ENCODE measurements at places on chromosomes 2 and 18.

DNA sequence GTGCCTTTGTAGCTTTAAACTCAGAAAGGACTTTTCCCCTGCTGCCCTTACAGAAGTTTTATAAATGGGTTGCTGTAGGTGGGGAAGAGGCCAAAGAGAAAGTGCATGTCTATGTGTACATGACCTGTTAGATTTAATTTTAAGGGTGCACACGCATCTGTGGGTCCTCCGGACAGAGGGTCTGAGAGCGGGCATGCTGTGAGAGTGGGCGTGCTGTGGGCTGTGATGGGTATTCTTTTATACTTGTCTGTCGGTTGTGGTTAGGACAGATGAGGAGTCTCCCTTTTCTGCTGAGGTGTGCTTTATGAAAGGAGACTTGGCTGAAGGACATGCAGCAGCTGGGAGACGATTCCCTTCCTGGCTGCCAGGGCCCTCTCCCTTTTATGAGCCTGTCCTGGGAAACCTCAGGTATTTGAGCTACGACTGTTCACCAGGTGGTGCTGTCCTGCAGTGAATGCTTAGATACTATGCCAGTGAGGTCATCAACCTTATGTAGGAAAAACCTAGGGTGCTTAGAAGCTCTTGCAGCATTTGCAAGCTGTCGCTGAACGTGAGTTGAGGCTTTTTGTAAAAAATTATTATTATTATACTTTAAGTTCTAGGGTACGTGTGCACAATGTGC is 67.5 kb downstream of the TANC1 start:
- peak; percentile 42 for DNase-seq

GRCh38 chr2:218992703-218993344 is 398 bp downstream of the CRYBA2 start:
- DNase-seq: no peak

DNA sequence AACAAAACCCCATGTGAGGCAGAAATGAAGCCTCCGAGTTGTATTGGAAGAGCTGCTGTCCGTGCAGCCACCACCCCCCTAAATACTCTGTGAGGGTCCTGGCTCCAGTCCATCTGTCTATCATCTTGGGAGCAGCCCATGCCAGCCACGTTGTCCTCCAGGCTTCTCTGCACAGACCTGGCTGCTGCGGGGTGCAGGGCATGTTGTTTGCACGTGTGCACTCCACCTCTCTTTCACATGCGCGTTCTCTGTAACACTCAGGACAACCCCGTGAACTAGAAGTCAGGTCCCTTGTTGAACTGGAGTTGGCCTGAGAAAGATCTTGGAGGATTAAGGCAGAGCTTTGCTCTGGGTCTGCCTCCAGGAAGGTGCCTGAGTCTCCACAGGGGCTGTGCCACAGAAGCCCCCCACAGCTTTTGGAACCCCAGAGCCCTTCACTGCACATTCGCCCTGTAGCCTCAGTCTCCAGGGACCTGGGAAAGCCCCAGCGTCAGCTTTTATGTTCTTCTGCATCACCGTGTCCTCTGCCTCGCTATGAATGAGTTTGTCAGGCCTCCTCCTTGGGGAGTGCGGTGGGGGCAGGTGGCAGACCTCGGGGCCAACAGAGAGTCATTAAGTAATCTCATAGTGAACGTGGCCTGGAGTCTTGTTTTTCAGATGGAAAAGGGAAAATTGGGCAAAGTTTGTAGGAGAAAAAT is 16.6 kb downstream of the RTP5 start:
- DNase-seq: no peak

DNA sequence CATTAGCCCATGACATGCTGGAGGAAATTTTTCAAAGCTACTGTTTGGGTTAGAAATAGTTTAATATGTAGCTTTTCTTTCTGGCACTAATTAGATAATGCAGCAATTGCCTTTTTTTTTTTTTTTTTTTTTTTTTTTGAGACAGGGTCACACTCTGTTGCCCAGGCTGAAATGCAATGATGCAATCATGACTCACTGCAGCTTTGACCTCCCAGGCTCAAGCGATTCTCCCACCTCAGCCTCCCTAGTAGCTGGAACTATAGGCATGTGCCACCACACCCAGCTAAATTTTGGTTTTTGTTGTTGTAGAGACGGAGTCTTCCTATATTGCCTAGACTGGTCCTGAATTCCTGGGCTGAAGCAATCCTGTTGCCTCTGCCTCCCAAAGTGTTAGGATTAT is 136.2 kb downstream of the SP100 start:
- DNase-seq: no peak

GRCh38 chr18:79478484-79479115 is 82.9 kb downstream of the NFATC1 start:
- no peak for DNase-seq

- DNase-seq: no peak
Measured at GRCh38 chr2:3160751-3161330, 216.8 kb downstream of the EIPR1 start.

DNA sequence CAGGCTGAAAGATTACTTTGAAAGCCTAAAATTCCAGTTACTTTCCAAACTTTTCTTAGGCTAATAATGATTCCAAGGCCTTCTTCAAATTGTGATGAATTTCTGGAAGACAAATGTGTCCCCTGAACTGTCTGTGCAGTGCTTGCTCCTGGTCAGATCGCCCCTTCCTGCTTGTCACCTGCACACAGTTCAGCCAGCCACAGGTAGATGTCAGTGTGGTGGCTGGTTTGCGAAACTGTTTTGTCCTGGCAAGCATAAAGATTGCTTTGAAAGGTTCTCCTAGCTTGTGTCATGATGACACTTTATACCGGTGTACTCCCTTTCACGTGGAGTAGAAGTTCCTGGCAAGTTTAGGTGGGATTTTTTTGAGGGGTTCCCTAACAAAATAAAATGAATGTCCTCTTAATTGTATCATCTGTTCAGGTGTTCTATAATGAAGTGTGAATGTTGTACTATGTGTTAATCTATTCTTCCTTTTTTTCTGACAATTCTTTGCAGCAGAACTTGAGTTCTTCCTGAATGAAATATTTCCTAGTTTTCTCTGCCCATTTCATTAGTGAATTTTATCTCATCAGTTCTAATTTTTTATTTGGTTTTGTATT is 298.8 kb downstream of the ZNF407 start:
- no peak for DNase-seq
